ENCODE measurements at places on chromosomes 2 and 18. TPM values are rescaled to one million over a fixed set of nuclear protein-coding genes. Genes with fewer than 3 reads are reported as not detected.

GRCh38 chr2:152444448-152444847 lies 109.5 kb downstream of the FMNL2 start:
- DNase-seq = no peak

- DNase-seq = no peak
These were observed 142.8 kb upstream of the ID2 start for GRCh38 chr2:8538931-8539621.

DNA sequence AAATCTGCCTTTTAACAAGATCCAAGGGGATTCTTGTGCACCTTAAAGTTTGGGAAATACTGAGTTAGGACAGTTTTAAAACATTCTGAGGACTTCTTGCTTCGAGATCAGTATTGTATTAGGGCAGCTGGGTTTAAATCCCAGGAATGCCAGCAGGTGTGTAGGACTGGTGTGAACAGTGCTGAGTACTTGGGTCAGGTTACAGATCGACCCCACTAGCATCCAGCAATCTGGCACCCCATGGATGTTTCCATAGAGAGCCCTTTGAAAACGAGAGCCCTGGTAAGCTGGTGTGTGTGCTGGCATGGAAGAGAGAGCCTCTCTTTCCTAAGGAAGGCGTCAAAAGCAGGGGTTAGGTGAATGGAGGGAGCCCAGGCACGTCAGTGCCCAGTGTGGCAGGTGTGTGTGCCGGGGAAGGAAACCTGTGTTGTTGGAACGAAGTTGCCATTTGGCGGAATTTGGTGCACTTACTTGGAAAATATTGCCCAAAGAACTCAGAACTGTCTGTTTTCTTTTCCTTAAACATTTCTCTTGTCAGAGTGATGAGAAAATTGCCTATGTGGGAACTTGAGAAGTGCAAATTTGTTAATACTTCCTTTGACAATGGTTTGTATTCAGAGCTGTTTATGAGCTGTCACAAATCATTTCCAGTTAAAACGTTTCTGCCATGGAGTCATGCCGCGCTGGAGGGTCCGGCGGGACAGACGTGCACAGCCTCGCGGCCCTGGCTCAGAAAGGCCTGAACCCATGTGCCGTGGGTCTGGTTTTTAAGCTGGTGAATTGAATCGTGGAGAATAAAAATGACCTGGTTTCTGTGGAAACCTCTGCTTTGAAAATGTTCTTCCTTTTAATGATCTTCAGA lies 38.1 kb downstream of the LDLRAD4 start:
- DNase-seq = no peak

GRCh38 chr18:28855989-28856388 lies 679.1 kb upstream of the CDH2 start:
- no peak for DNase-seq

DNA sequence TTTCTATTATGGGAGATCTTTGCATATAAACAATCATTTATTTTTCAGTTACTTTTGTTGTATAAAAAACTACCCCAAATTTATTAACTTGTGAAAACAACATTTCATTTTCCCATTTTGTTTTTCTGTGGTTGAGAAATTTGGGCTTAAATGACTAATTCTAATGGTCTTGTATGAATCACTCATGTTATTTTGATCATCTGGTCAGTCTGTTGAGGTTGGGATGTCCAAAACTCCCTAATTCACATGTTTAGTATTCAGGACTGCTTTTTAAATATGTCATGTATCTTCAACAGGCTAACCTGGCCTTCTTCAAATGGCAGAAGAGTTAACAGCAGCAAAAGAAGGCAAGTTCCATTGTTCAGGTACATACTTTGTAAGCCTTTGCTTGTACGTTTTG lies 788.1 kb downstream of the TRIB2 start:
- no peak for DNase-seq

Gene CAPN14
- 1.3 TPM for total RNA-seq

Gene IL37
- total RNA-seq = not detected

Data from GM12878 (cell line).